Smooth muscle cell of the umbilical artery (primary cell): ENCODE measurements at places on chromosomes 1 and 21. TPM values are rescaled to one million over a fixed set of nuclear protein-coding genes. Genes with fewer than 3 reads are reported as not detected.

SLFNL1 gene
- 0.65 and 0.89 TPM in 2 replicates for total RNA-seq

CD101 gene
- under 0.01 and 0.18 TPM in 2 replicates for total RNA-seq

FLG gene
- total RNA-seq: under 0.01 and 0.09 TPM in 2 replicates

UCHL5 gene
- 24.9 and 44.7 TPM in 2 replicates for total RNA-seq

FAM151A gene
- not detected in 2 replicates for total RNA-seq

CYP4A11 gene
- total RNA-seq: not detected in 2 replicates

ANXA9 gene
- total RNA-seq: 0.05 TPM in 1 of 2 replicates, not detected in the other

MANEAL gene
- 0.30 and 0.69 TPM in 2 replicates for total RNA-seq

CHI3L2 gene
- 0.51 and 0.89 TPM in 2 replicates for total RNA-seq

METTL13 gene
- total RNA-seq: 18.1 and 26.7 TPM in 2 replicates

ITLN2 gene
- not detected in 2 replicates for total RNA-seq

DIO1 gene
- not detected in 2 replicates for total RNA-seq

UMODL1 gene
- not detected in 2 replicates for total RNA-seq

ERG gene
- 0.59 and 0.92 TPM in 2 replicates for total RNA-seq

ARHGAP30 gene
- 0.05 TPM in 1 of 2 replicates, not detected in the other for total RNA-seq
